ENCODE measurements at places on chromosomes 11 and 22. TPM values are rescaled to one million over a fixed set of nuclear protein-coding genes. Genes with fewer than 3 reads are reported as not detected.
A peak's percentile ranks its signal among the peaks of the same experiment; 100 is the strongest.

Gene CACNA1I
- total RNA-seq, result not detected

- no peak overlapping the region for H3K4me3 ChIP-seq
- no peaks in the 10 kb centered on the region for H3K4me1 ChIP-seq
- H3K27me3 ChIP-seq, result no peaks in the 10 kb centered on the region
- H3K27ac ChIP-seq, result no peak overlapping the region
Observed at GRCh38 chr11:76796511-76797198, 13.5 kb downstream of the TSKU start.

DNA sequence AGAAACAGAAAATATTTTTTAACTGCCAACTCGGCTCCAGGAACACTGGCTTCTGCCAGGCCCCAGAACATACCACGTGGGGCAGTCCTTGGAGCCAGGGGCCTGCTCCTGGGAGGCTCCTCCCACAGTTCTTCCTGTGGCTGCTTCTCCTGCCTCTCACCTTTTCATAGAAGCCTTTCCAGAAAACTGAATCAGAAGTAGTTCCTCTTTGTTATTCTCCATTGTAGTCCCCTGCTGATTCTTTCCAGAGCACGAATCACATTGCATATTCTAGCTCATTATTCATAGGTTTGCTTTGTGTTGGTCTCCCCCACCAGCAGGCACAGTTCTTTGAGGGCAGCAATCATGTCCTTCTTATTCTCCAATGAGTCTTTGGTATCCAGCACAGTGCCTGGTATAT lies 106.0 kb downstream of the EFCAB6 start:
- H3K4me1 ChIP-seq, result no peaks in the 10 kb centered on the region
- no peak overlapping the region for H3K27ac ChIP-seq
- no peak for DNase-seq
- H3K36me3 ChIP-seq, result no peaks in the 10 kb centered on the region
- H3K4me3 ChIP-seq, result no peak overlapping the region
- no peaks in the 10 kb centered on the region for H3K27me3 ChIP-seq

- H3K36me3 ChIP-seq, result no peaks in the 10 kb centered on the region
- H3K27ac ChIP-seq, result no peak overlapping the region
- H3K27me3 ChIP-seq, result peaks cover 5% of the 10 kb centered on the region
Observed at GRCh38 chr11:94705891-94706615, 62.1 kb upstream of the AMOTL1 start.

DNA sequence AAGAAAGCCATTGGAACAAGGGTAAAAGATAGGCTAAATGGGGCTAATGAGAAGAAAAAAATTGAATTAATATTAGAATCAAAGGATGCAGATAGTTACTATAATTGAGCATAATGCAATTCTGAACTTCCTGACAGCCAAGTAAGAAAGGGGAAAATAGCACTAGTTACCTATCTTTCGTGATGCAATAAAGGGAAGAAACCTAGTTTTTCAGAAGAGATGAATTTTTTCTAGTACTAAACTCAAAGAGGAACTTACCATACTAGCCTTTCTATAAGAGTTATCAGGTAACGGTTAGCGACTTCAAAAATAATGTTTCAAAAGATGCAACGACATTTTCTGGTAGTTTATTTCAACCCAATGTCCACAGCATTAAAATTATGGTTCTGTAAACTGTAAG lies 8.8 kb upstream of the WT1 start:
- H3K36me3 ChIP-seq, result no peaks in the 10 kb centered on the region
- H3K27me3 ChIP-seq, result peaks cover 8% of the 10 kb centered on the region
- no peak overlapping the region for H3K27ac ChIP-seq

- no peak overlapping the region for H3K27ac ChIP-seq
- no peaks in the 10 kb centered on the region for H3K4me1 ChIP-seq
- H3K36me3 ChIP-seq, result no peaks in the 10 kb centered on the region
- no peaks in the 10 kb centered on the region for H3K27me3 ChIP-seq
- DNase-seq, result no peak
- H3K4me3 ChIP-seq, result no peak overlapping the region
Observed at GRCh38 chr11:75884321-75884720, 69.3 kb downstream of the UVRAG start.

GRCh38 chr11:126328001-126328390 lies 24.1 kb downstream of the DCPS start:
- peaks cover 10% of the 10 kb centered on the region for H3K4me1 ChIP-seq
- no peaks in the 10 kb centered on the region for H3K36me3 ChIP-seq
- no peak for DNase-seq
- H3K27ac ChIP-seq, result no peak overlapping the region

Gene CRYBA4
- total RNA-seq, result not detected

Gene PARVB
- total RNA-seq, result 8.5 TPM

GRCh38 chr11:116563028-116563711 lies 209.6 kb downstream of the BUD13 start:
- no peaks in the 10 kb centered on the region for H3K27me3 ChIP-seq
- peak; percentile 70 for DNase-seq

Gene MS4A6E
- not detected for total RNA-seq

DNA sequence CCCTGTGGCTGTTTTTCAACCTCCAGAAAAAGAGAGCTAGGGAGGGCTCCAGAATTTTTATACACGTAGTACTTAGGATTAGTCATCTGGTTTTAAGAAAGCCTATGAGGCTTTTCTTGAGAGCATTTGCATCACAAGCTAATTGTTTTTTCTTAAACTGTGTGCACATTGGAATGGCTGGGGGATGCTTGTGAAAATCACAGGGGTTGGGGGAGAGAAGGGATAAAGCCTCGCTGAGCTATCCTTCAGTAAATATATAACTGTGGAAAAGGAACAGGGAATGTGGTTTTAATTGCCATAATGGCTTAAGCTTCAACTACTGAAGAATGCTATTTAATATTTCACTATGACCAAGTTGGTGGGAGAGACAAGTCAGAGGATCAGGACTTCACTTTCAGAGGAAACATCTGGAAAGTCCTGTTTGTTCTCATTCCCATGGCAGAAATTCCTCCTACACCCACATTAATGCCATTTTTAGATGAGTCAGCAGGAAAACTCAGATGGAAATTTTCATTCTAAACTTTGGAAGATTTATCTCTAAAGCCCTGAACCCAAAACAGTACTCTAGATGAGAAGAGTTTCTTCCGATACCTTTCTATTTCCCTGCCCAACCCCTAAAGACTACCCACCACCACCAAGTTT lies 591.3 kb downstream of the LRRC4C start:
- no peak overlapping the region for H3K4me3 ChIP-seq
- DNase-seq, result no peak
- no peaks in the 10 kb centered on the region for H3K36me3 ChIP-seq
- H3K27ac ChIP-seq, result no peak overlapping the region

GRCh38 chr22:47119181-47119580 lies 356.7 kb downstream of the TBC1D22A start:
- H3K27me3 ChIP-seq, result no peaks in the 10 kb centered on the region
- no peaks in the 10 kb centered on the region for H3K36me3 ChIP-seq
- DNase-seq, result no peak
- no peak overlapping the region for H3K4me3 ChIP-seq
- no peak overlapping the region for H3K27ac ChIP-seq
- no peaks in the 10 kb centered on the region for H3K4me1 ChIP-seq

DNA sequence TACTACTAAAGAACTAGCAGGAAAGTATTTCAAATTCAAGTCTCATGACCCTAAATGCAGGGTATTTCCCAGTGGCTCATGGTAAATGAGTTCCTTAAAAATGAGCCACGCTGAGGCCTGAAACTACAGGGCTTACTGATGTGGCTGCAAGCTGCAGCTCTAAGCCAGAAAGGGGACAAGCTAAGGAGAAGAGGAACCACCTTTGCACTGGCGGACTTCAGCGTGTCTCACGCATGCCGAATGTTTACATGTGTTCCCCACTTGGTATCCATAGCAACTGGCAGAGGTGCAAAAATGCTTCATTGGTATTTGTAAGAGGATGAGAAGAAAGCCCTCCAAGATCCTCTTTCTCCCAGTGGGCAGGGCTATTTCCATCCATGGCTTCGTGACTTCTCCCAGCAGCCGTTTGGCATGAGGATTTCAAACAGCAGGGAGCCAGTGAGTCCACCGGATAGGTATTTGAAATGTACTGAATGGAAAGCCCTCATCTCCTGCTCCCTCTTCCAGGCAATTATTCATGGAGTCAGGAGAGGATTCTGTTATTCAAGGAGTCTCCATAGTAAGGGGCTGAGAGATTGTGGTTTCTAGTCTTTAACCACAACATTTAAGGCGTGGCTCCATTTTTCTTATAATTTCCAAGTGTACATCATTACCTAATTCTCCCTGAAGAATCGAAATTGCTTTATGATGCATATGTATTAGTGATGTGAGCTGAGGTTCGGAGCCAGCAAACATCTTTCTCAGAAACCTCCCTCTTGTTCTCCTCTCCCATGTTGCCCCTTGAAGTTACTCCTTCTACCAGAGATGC lies 55.3 kb upstream of the CD44 start:
- peak overlapping the region; percentile 96 for H3K27ac ChIP-seq
- DNase-seq, result peak; percentile 99
- no peaks in the 10 kb centered on the region for H3K36me3 ChIP-seq
- H3K4me3 ChIP-seq, result no peak overlapping the region

DNA sequence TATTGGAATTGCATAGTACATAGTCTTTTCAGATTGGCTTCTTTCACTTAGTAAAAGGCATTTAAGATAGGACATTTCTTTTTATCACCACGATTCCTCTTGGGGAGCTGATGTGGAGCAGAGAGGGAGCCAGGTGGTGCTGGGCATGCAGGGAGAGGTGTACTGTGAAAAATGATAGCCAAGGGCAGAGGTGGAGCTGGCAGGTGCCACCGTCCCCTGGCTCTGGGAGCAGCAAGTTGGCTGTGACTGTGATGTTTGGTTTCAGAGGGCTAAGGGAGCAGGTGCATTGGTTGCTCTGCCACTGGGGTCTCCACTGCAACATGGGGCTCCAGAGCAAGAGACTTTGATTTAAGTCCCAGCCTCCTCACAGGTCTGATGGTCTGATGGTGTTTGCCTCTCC lies 16.5 kb downstream of the SGSM1 start:
- no peaks in the 10 kb centered on the region for H3K27me3 ChIP-seq
- H3K4me1 ChIP-seq, result no peaks in the 10 kb centered on the region
- H3K36me3 ChIP-seq, result no peaks in the 10 kb centered on the region
- DNase-seq, result no peak

Gene EIF1AD
- total RNA-seq, result 23.4 TPM

- H3K4me3 ChIP-seq, result no peak overlapping the region
- no peak for DNase-seq
- no peaks in the 10 kb centered on the region for H3K36me3 ChIP-seq
- H3K27me3 ChIP-seq, result no peaks in the 10 kb centered on the region
Observed at GRCh38 chr11:37755521-37755920, 1157.5 kb upstream of the RAG2 start.

Measured in fibroblast of lung (primary cell).